ENCODE measurements at places on chromosomes 1 and 21. TPM values are rescaled to one million over a fixed set of nuclear protein-coding genes. Genes with fewer than 3 reads are reported as not detected.

Gene RAB42
- 3.2 TPM for total RNA-seq

Gene IRF6
- total RNA-seq: 0.39 TPM

Gene LAMC1
- total RNA-seq: 321 TPM

Gene BTBD19
- total RNA-seq: 1.2 TPM

Gene KRTAP19-1
- total RNA-seq: not detected

Gene CDK18
- 1.2 TPM for total RNA-seq

Gene ADAR
- total RNA-seq: 178 TPM

Gene NTMT2
- not detected for total RNA-seq

Gene OPTC
- total RNA-seq: not detected

Gene DSTYK
- total RNA-seq: 5.3 TPM

Gene JAM2
- 1.7 TPM for total RNA-seq

Gene RNU1-2
- total RNA-seq: not detected

Gene SPRR1A
- total RNA-seq: not detected

Gene FNDC10
- total RNA-seq: 1.1 TPM

Gene FCRL5
- not detected for total RNA-seq

Gene LENEP
- not detected for total RNA-seq

Gene SPRR4
- total RNA-seq: not detected

Gene PLPPR5
- not detected for total RNA-seq

Gene PTCH2
- total RNA-seq: not detected

Gene NBPF4
- total RNA-seq: not detected

Gene DIO1
- not detected for total RNA-seq
